Activated CD8-positive, alpha-beta memory T cell treated with anti-CD3 and anti-CD28 coated beads, Interleukin-2, amount 10 ng/mL, durations not matched to agents 7 days and 5 days (primary cell): ENCODE measurements at places on chromosomes 13 and 19.

- H3K27ac ChIP-seq: no peak overlapping the region
- peaks cover 3% of the 10 kb centered on the region for H3K27me3 ChIP-seq
- no peaks in the 10 kb centered on the region for H3K36me3 ChIP-seq
- no peak for DNase-seq
- H3K4me3 ChIP-seq: no peak overlapping the region
Observed at GRCh38 chr13:26486550-26486949, 70.9 kb upstream of the WASF3 start.

GRCh38 chr13:43127827-43128226 lies 104.4 kb downstream of the DNAJC15 start:
- no peaks in the 10 kb centered on the region for H3K36me3 ChIP-seq
- peak overlapping the region; percentile 54 for H3K27ac ChIP-seq
- H3K27me3 ChIP-seq: peaks cover 14% of the 10 kb centered on the region
- H3K4me1 ChIP-seq: peaks cover 14% of the 10 kb centered on the region

GRCh38 chr13:23710366-23710765 lies 140.2 kb downstream of the TNFRSF19 start:
- H3K36me3 ChIP-seq: no peaks in the 10 kb centered on the region
- no peak for DNase-seq
- H3K4me1 ChIP-seq: no peaks in the 10 kb centered on the region
- H3K4me3 ChIP-seq: no peak overlapping the region

- H3K36me3 ChIP-seq: peaks cover 9% of the 10 kb centered on the region
- no peaks in the 10 kb centered on the region for H3K27me3 ChIP-seq
- H3K4me3 ChIP-seq: peak overlapping the region; percentile 38
- H3K27ac ChIP-seq: peak overlapping the region; percentile 80
- DNase-seq: no peak
- peaks cover 26% of the 10 kb centered on the region for H3K4me1 ChIP-seq
Observed at GRCh38 chr19:2041433-2041682, 9.7 kb downstream of the MKNK2 start.

- DNase-seq: no peak
- no peaks in the 10 kb centered on the region for H3K27me3 ChIP-seq
- H3K27ac ChIP-seq: no peak overlapping the region
Observed at GRCh38 chr13:73335944-73336343, 277.1 kb downstream of the KLF5 start.

DNA sequence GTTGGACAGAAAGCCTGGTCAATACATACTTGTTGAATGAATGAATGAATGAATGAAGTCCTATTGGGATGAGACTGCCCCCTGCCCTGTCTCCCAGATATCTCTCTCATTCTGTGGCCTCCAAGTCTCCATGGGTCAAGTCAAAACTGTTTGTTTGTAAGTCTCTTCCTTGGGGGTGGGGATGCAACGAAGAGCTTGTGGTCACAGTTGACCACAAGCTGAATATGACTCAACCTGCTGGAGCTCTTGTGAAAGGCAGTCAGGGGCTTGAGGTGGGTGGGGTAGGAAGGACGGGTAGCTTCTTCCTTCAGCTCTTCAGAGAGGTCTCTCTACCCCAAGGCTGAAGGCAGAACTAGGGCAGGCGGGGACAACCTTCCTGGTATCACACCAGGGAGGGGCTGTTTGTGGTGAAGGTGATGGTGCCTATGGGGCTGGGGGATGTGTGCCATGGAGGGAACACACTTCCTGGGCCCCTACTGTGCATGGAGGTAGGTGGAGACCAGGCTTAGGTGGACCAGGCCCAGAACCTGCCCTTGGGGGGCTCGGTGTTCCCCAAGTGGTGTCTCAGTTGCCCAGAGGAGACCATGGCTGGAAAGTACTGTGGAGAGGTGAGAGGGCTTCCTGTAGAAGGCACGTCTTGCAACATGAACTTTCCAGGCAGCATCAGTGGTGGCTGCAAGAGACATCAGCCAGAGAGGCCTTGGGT lies 8.0 kb downstream of the MYO1F start:
- no peaks in the 10 kb centered on the region for H3K27me3 ChIP-seq
- H3K36me3 ChIP-seq: peaks cover 59% of the 10 kb centered on the region
- peak; percentile 94 for DNase-seq
- peaks cover 81% of the 10 kb centered on the region for H3K4me1 ChIP-seq
- peak overlapping the region; percentile 67 for H3K4me3 ChIP-seq

GRCh38 chr13:24348385-24348784 lies 39.0 kb downstream of the C1QTNF9 start:
- no peak overlapping the region for H3K27ac ChIP-seq
- no peaks in the 10 kb centered on the region for H3K36me3 ChIP-seq
- H3K4me1 ChIP-seq: no peaks in the 10 kb centered on the region
- no peak for DNase-seq
- no peak overlapping the region for H3K4me3 ChIP-seq

DNA sequence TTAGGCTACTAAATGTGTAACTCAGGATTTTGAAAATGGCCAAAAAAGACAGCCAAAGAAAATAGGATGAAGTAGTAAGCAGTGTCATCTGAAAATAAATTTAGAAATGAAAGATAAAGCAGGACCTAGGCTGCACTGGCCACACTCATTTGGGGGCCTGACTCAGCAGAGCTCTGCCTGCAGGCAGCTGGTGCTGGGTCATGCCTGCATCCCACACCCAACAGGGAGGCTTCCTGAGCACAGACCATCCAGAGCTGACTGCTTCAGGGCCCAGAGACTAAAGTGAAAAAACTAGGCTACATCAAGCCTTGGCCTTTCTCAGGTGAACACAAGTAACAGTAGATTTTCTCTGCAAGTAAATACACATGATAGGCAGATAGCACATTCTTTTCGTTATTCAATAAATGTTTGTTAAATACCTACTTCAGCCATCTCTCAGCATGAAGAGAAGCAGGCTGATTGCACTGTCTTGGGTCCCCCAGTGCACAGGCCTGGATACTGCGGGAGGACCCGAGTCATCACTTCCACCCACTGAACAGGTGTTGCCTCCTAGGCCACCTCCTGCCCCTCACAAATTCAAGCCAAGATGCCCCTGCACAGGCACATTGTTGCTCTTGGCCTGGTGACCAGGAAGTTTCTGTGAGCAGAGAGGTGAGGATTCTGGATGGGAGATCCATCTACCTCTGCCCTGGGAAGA lies 284.0 kb downstream of the OXGR1 start:
- H3K4me1 ChIP-seq: no peaks in the 10 kb centered on the region
- no peak for DNase-seq
- H3K27ac ChIP-seq: no peak overlapping the region
- no peaks in the 10 kb centered on the region for H3K36me3 ChIP-seq
- no peak overlapping the region for H3K4me3 ChIP-seq

- no peak for DNase-seq
- H3K4me3 ChIP-seq: no peak overlapping the region
- no peak overlapping the region for H3K27ac ChIP-seq
- H3K4me1 ChIP-seq: no peaks in the 10 kb centered on the region
- no peaks in the 10 kb centered on the region for H3K36me3 ChIP-seq
- H3K27me3 ChIP-seq: peaks cover 6% of the 10 kb centered on the region
Observed at GRCh38 chr13:106656186-106656585, 88.2 kb upstream of the ARGLU1 start.

DNA sequence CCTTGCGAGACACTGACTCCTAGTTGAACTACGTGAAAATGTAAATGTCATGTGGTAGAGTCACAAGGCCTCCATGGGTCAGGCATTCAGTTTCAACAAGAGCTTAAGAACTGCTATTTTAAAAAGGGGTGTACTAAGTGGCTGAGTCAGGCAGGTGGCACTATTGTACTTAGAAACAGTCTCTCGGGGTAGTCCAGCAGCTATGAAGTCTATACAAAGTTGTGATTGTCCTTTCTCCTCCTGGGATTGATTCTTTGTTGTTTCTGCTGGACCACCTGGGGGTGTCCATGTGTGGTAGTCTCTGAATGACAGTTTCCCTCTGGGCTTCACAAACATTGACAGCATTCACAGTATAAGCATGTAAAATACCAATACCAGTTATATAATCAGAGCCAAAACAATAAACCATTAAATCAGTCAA lies 33.0 kb downstream of the UGGT2 start:
- no peak for DNase-seq
- H3K27ac ChIP-seq: no peak overlapping the region
- H3K4me3 ChIP-seq: no peak overlapping the region

DNA sequence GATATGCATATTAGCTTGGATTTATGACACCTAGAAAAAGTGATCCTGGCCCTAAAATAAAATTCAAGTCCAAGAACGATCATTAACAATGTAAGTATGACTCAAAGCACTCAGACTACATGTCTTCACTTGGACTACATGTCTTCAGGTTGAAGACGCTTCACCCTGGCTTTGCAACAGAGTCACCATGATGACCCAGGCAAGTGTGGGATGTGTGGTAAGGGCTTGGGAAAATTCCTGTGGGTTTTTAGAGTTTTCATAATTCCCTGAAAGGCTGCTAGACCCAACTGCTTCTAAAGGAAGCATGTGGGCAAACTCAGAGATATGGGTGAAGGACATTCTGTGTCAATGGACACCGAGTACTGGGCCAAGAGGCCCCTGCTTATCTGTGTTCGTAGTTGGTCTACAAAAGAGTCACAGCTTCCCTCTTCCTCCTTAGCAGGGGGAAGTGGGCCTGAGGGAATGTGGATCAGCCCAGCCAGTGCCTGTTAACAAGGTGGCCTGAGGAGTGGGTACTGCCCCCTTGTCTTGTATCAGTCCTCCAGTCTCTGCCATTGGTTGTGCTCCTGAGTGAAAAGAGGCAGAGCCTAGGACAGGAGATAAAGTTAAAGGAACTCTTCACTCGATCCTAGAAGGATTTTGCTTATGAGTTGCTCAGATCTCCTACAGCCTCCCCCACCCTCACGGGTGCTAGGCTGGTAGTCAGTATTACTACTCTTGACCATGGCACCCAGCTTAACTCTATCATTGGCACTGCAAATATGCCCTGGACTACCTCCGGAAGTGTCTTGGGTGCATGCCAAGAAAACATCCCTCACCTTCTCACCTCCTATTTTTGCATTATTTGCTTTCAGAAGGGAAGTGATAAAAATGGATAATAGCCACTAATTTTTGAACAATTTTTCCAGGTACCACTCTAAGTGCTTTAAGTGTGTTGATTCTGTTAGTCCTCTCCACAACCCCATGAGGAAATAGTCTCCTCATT lies 406.3 kb downstream of the COG6 start:
- no peak overlapping the region for H3K27ac ChIP-seq
- H3K4me1 ChIP-seq: peaks cover 16% of the 10 kb centered on the region
- no peaks in the 10 kb centered on the region for H3K27me3 ChIP-seq
- no peaks in the 10 kb centered on the region for H3K36me3 ChIP-seq

- H3K27me3 ChIP-seq: peaks cover 11% of the 10 kb centered on the region
- H3K4me1 ChIP-seq: no peaks in the 10 kb centered on the region
- H3K27ac ChIP-seq: no peak overlapping the region
- H3K36me3 ChIP-seq: no peaks in the 10 kb centered on the region
- no peak overlapping the region for H3K4me3 ChIP-seq
Observed at GRCh38 chr19:29751932-29752331, 36.9 kb upstream of the C19orf12 start.

- H3K4me1 ChIP-seq: peaks cover 4% of the 10 kb centered on the region
- DNase-seq: no peak
- no peak overlapping the region for H3K4me3 ChIP-seq
Observed at GRCh38 chr19:18809149-18809868, 18.2 kb upstream of the COMP start.

DNA sequence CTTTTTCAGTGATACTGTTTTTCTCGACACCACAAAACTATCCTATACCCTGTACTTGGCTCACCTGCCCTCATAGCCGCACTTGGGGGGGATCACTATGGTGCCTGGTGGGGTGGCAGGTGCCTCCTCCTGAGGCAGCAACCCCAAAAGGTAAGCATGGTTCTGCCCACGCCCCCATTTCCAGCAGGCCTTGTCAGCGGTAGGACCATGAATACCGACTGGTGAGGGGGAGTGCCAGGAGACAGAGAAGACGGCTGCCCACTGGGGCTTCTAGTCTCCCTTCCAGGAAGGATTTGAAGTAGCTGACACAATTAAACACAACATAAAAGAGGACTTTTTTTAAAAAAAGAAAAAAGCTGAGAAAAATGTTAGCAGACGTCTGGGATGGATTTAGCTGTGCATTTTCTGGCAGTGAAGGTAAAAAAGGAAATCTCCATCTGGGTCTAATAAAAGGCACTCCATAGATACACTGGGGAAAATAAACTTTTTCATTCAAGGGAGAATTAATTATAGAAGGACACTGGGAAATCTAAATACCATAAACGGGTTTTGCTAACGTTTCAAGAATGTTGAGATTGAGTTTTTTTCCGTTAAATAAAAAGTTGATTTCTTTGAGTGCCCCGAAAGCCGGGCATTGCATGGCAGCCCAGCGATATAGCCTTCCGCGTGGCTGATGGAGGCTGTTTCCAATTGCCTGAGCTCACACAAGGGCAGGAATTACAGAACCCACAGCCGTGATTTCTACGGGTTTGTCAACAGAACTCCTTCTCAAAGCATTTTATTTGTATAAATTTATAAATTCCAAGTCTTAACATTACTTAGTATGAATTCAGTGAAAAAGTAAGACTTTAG lies 45.1 kb downstream of the ATP11A start:
- no peaks in the 10 kb centered on the region for H3K36me3 ChIP-seq
- no peak for DNase-seq
- H3K4me3 ChIP-seq: no peak overlapping the region
- H3K27me3 ChIP-seq: no peaks in the 10 kb centered on the region

GRCh38 chr19:37987356-37988332 lies 80.6 kb downstream of the SIPA1L3 start:
- DNase-seq: no peak
- H3K4me3 ChIP-seq: no peak overlapping the region
- H3K4me1 ChIP-seq: peaks cover 12% of the 10 kb centered on the region
- H3K27me3 ChIP-seq: no peaks in the 10 kb centered on the region
- peak overlapping the region; percentile 0 for H3K27ac ChIP-seq

- no peaks in the 10 kb centered on the region for H3K27me3 ChIP-seq
- H3K36me3 ChIP-seq: no peaks in the 10 kb centered on the region
- no peak overlapping the region for H3K4me3 ChIP-seq
- no peak overlapping the region for H3K27ac ChIP-seq
Observed at GRCh38 chr13:97319113-97319720, 97.1 kb downstream of the MBNL2 start.

DNA sequence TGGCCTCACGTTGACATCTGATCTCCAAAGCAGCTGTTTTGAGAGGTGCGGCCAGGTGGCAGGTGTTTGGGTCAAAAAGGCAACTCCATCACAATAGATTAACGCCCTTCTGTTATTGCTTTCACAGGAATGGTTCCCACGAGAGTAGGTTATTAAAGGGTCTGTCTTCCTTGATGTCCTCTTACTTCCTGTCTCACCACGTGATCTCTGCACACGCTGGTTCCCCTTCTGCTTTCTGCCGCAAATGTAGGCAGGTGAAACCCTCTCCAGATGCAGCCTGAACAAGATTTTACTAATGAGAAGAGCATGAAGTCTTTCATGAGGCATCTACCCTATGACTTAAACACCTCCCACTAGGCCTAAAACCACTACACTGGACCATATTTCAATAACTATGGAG lies 22.8 kb upstream of the ZNF564 start:
- H3K36me3 ChIP-seq: peaks cover 23% of the 10 kb centered on the region
- peaks cover 6% of the 10 kb centered on the region for H3K4me1 ChIP-seq
- H3K27ac ChIP-seq: no peak overlapping the region
- H3K4me3 ChIP-seq: no peak overlapping the region
